ENCODE measurements at places on chromosomes 7 and 10. TPM values are rescaled to one million over a fixed set of nuclear protein-coding genes. Genes with fewer than 3 reads are reported as not detected.

GRCh38 chr10:59265141-59265540 lies 88.7 kb downstream of the PHYHIPL start:
- H3K36me3 ChIP-seq: peaks cover 1% of the 10 kb centered on the region
- H3K27me3 ChIP-seq: no peaks in the 10 kb centered on the region
- H3K4me1 ChIP-seq: peaks cover 3% of the 10 kb centered on the region
- H3K27ac ChIP-seq: no peak overlapping the region

The GFRA1 gene
- 0.74 TPM for polyA plus RNA-seq

DNA sequence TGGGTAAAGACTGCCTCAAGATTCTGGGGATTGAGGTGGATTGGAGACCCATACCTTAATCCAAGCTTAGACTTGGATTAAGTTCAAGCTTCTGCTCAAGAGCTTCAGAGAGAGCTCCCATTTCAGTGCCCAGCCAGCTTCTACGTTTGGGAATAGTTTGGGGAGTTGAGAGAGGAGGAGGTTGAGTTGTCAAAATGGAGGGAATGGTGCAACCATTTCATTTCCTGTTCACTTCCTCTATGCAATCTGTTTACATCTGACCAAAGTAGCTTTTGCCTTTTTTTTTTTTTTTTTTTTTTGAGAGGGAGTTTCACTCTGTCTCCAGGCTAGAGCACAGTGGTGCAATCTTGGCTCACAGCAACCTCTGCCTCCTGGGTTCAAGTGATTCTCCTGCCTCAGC lies 65.8 kb downstream of the ENTPD1 start:
- H3K4me1 ChIP-seq: no peaks in the 10 kb centered on the region
- H3K27me3 ChIP-seq: no peaks in the 10 kb centered on the region
- DNase-seq: no peak
- H3K4me3 ChIP-seq: no peak overlapping the region
- H3K27ac ChIP-seq: no peak overlapping the region
- H3K36me3 ChIP-seq: no peaks in the 10 kb centered on the region

GRCh38 chr10:37268266-37268665 lies 142.9 kb downstream of the ANKRD30A start:
- H3K27me3 ChIP-seq: no peaks in the 10 kb centered on the region
- no peaks in the 10 kb centered on the region for H3K36me3 ChIP-seq
- H3K4me1 ChIP-seq: no peaks in the 10 kb centered on the region
- no peak overlapping the region for H3K4me3 ChIP-seq
- no peak for DNase-seq

- no peak overlapping the region for H3K4me3 ChIP-seq
- no peaks in the 10 kb centered on the region for H3K4me1 ChIP-seq
- no peaks in the 10 kb centered on the region for H3K27me3 ChIP-seq
These were observed 74.8 kb upstream of the FOXK1 start for GRCh38 chr7:4607311-4607729.

DNA sequence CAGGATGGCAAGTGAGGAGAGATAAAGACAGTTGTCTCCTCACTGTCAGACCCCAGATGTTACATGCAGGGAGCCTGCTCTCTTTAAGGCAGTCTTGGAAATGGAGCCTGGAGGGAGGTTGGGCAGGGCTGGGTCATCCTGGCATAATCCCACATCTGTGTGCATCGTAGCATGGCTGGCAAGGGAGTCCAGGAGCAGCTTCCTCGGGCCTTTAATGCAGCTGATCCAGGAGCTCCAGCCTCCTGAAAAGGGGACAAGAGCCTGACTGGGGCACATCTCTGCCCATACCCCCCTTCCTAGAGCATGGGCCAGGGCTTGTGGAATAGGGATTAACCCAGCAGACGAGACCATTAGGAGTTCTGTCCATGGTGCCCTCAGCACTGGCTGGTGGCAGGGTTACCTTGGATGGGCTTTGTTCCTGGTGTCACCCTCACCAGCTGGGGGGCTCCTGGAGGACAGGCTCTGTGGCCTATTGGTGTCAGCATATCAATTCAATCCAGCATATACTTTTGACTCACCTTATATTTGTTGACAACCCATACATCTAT lies 34.9 kb downstream of the TBATA start:
- no peak overlapping the region for H3K4me3 ChIP-seq
- H3K36me3 ChIP-seq: no peaks in the 10 kb centered on the region
- DNase-seq: no peak

- H3K27ac ChIP-seq: no peak overlapping the region
- no peaks in the 10 kb centered on the region for H3K36me3 ChIP-seq
- no peaks in the 10 kb centered on the region for H3K27me3 ChIP-seq
These were observed 132.5 kb downstream of the REEP3 start for GRCh38 chr10:63653747-63654146.

The MEIG1 gene
- 1.5 TPM for polyA plus RNA-seq

All from lung (tissue), 17 donors.